ENCODE measurements at places on chromosomes 5 and 9. TPM values are rescaled to one million over a fixed set of nuclear protein-coding genes. Genes with fewer than 3 reads are reported as not detected.
A peak's percentile ranks its signal among the peaks of the same experiment; 100 is the strongest.

TRIP13 gene
- total RNA-seq, result 29.9 TPM

FPGS gene
- total RNA-seq, result 75.2 TPM

HTR1A gene
- not detected for total RNA-seq

RGS7BP gene
- total RNA-seq, result not detected

TNFSF8 gene
- total RNA-seq, result not detected

CARTPT gene
- total RNA-seq, result not detected

ANGPTL2 gene
- not detected for total RNA-seq

SCAI gene
- 6.4 TPM for total RNA-seq

GRCh38 chr5:128826275-128826674, 139.0 kb upstream of the SLC27A6 start:
- DNase-seq, result no peak

DNA sequence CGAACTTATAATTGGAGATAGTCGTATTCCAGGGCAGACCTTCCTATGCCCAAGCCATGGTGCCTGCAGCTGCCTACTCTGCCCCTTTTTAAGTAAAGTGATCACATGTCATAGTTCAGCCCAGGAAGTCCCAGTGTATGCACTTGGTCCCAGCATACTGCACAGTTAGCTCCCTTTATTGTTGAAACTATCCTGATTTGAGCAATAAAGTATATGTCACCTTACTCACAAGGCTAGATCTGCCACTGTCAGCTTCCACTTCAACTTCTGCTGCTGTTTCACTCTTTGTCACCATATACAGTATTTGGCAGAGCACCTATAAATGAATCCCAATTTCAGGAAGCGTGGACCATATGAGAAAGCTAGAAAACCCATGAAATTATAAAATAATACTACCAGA, 103.8 kb upstream of the PTGER4 start:
- no peak for DNase-seq

- no peak for DNase-seq
Observed at GRCh38 chr9:21875893-21876292, 73.5 kb downstream of the MTAP start.

DNA sequence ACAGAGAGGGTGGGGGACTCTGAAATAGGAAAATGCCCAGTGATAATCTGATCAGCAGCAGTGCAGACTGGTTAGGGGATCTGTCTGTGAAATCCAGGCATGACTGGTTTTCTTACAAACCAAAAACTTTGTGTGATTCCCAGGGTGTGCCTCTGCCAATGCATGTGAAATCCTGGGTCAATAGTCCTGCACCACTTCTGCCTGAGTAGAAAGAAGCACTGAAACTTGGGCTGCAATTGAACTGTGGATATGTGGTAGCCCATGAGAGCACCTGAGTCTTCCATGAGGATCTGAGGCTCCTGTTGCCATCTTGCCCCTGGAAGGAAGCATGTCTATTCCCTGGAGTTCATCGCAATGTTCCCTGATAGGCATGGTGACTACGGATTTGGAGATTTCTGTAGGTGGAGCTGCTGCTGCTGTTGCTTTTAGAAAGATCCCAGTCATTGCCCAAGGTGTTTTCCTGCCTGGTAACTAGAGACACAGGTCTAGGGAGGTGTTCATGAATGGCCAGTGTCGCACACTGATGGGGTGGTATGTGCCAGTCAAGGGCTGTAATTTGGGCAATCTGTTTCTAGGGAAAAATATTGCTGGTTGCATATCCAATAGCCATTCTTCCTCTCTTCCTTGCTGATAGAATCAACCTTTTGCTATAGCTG, 146.7 kb downstream of the CARTPT start:
- DNase-seq, result no peak

DNA sequence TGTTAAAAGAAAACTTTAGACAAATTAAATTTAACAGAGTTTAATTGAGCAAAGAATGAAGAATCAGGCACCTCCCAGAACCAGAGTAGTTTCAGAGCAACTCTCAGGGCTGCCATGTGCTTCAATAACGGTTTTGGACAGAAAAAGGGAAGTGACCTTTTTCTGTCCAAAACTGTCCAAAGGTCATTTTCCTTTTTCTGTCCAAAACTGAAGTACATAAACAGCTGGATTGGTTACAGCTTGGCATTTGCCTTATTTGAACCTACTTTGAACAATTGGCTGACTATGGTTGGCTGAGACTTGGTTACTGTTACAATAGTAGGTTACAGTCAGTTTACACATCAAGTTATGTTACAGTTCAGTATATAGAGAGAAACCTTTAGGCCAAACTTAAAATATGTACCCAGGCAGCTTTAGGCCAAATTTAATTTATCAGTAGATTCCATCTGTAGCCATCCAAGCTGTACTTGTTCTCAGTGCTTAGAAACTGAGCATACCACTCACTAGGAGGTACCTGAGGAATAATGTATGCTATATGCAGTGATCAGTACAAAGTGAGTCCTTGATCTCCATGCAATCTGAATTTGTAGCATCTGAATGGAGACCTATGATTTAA, 44.0 kb downstream of the C9orf85 start:
- DNase-seq, result no peak

GRCh38 chr5:179906795-179907555, 722 bp downstream of the TBC1D9B start:
- peak; percentile 41 for DNase-seq

DNA sequence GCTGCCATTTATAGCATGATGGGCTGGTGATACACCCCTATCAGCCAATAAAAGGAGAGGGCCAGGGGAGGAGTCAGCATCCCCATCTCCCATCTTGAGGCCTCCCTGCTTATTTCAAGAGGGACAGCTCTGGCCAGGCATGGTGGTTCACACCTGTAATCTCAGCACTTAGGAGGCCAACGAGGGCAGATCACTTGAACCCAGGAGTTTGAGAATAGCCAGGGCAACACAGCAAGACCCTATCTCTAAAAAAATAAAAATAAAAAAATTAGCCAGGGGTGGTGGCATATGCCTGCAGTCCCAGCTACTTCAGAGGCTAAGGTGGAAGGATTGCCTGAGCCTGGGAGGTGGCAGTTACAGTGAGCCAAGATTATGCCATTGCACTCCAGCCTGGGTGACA, 9.8 kb downstream of the REXO4 start:
- no peak for DNase-seq

GRCh38 chr9:124216474-124217176, 41.1 kb upstream of the NEK6 start:
- DNase-seq, result no peak

DNA sequence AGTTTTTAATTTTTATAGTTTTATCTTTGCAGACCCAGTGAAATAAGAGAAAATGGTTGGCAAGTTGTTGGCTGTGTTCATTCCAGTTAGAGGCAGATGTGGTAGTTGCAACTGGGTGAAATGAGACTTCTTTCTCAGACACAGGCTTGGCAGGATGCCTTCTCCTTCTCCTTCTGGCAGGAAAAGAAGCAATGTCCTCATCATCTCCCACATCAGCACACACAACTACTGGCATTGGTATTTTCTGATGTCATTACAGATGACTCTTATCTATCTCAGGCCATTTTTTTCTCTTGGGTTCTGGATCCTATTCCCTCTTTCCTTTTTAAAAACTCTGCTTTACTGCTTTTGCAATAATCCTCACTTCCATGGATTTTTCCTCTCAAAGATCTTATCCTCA, 103.3 kb upstream of the EDIL3 start:
- no peak for DNase-seq

DNA sequence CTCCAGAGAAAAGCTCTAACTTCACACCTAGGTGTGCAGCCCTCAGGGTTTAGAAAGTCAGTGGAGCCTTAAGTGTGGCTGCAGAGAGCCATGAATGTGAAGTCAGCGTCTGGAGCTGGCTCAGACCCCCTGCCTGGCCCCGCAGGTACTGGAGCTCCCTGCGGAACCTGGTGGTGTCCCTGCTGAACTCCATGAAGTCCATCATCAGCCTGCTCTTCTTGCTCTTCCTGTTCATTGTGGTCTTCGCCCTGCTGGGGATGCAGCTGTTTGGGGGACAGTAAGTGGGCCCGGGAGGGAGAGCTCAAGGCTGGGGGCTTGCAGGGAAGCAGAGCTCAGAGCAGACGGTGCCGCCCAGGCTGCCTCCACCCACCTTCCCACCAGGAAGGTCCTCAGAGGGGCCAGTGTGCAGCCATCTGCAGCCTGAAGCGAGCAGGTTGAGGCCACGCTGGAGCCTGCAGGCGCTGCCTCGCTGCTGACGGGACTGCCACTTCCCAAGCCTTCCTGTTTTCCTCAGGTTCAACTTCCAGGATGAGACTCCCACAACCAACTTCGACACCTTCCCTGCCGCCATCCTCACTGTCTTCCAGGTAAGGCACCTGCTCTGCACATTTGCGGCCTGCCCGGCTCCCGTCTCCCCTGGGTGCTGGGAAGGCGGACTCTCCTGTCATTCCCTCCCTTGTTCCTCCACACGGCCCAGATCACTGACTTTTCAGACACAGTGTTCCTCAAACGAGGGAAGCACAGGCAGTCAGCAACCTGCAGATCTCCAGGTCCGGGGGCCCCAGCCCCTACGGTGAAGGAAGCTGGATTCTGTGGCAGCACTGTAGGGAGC, 108.9 kb downstream of the CACNA1B start:
- DNase-seq, result no peak

DNA sequence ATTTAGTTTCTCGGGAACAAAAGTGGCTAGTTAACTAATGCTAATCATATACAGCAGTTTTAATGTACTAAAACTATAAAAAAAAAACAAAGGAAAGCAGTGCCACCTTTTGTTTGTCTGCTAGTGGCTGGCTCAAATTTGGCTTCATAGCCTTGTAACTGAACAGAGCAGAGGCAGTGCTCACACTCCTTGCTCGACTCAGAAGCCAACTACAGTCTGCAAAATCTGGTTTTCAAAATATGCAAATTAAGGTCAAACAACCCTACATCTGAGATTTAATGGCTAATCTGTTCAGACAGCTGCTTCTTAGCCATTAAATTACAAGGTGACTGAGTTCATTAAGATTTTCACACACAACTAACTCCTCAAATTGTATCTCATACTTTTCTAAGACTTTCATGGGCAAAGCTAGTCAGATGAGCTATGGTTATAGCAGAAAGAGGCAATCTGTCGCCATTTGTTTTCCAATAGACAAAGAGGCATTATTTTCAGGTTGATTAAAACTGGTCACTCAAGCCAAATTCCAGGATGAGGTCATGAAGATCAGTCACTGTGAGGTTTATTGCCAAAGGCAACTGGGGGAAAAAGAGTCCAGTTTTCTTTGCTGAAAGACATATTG, 56.8 kb upstream of the EPB41L4A start:
- peak; percentile 30 for DNase-seq

- no peak for DNase-seq
Observed at GRCh38 chr5:32551865-32552264, 33.5 kb upstream of the SUB1 start.
